Calu3 (cell line): ENCODE measurements at places on chromosomes 12 and 14.

- no peak for DNase-seq
These were observed 34.4 kb downstream of the PPTC7 start for GRCh38 chr12:110548678-110549077.

GRCh38 chr14:35861204-35861868 is 35.2 kb downstream of the BRMS1L start:
- DNase-seq, result no peak

DNA sequence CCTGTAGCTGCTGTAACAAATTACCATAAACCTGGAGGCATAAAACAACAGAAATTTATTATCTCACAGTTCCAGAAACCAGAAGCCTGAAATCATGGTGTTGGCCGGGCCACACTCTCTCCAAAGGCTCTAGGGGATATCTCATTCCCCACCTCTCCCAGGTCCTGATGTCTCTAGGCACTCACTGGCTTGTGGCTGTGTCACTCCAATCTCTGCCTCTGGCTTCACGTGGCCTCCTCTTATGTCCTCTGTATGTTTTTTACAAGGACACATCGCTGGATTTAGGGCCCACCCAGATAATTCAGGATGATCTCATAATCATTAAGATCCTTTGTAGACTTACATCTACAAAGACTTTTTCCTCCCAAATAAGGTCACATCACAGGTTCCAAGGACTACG is 8.0 kb downstream of the GALNT4 start:
- no peak for DNase-seq

DNA sequence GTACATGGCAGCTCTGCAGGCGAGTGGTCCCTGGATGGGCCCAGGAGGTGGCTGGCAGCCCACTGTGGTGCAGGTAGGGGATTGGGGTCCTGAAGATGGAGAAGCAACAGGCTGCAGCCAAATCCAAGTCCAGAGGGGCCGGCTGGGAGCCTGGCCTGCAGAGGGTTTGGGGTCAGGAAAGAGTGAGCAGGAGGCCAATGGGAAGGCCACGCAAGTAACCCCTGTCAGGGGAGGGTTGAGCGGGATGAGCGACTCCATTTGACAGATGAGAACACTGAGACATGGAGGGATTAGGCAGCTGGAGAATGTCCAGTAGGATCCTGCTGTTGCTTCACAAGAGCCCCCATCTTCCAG is 136.0 kb downstream of the BCL11B start:
- no peak for DNase-seq

- DNase-seq, result peak; percentile 68
These were observed 5.2 kb downstream of the IRF2BPL start for GRCh38 chr14:77023001-77023996.

DNA sequence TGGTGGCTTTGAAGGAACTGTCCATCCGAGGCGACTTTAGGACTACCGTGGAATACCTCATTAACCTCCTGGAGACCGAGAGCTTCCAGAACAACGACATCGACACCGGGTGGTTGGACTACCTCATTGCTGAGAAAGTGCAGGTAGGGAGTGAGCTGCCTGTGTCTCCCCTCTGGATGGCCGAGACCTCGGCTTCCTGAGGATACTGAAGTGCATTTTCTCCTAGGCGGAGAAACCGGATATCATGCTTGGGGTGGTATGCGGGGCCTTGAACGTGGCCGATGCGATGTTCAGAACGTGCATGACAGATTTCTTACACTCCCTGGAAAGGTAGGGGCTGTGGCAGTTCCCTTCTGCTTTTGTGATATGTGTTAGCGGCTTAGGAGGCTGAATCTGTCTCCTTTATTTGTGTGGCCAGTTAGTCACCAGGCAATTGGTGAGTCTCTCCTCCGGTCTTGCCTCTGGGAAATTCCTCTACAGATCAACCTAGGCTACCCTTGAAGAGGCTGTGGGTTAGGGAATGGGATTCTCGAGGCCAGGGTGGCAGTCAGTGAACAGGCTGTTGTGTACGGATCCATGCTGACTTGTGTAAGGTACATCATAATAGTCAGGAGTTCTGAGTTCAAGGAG is 75.3 kb downstream of the ACACB start:
- no peak for DNase-seq

DNA sequence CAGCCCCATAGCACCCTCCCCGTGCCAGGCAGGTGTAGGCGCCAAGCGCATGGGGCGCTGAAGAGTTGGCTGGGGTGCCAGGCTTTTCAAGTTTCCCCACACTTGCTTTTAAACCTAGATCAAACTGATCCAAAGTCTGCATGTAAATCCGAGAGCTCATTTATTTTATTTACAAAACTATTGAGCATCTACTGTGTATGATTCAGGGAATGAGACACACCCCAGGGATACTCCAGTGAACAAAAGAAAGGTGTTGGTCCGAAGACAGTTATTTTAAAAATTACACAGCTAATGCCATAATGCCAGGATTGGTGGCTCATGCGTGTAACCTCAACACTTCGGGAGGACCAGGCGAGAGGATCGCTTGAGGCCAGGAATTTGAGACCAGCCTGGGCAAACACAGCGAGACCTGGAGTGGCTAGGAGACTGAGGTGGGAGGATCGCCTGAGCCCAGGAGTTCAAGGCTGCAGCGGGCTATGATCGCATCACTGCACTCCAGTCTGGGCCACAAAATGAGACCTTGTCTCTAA is 780 bp upstream of the SLC41A2 start:
- no peak for DNase-seq

GRCh38 chr12:59403259-59403932 is 192.4 kb upstream of the SLC16A7 start:
- peak; percentile 60 for DNase-seq

DNA sequence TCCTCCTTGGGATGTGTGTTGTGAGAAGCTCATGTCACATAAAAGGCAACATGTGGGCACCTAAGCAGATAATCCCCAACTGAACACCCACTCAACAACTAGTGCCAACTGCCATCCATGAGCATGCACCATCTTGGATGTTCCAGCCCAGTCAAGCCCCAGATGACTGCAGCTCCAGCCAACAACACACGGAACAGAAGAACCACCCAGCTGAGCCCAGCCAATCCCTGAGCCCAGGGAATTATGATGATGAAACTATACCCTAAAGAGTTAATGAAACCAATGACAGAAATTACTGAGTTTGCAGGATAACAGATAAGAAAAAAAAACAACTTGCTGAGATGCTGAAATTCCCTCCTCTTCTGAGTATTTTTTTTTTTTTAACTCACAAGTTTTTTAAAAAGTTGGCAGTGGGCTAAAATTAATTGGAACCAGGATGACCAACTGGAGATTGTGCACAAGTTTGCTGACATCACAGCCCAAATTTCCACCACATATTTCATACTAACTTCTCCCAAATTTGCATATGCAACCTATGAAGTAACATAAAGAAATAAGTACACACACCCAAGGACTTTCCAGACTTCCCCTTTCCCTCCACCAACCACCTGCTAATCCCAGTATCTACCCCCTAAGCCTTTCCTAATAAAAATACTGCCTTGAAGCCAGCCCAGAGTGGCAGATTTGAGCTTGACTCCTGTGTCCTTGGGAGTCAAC is 124.5 kb downstream of the KSR2 start:
- no peak for DNase-seq
